CD14-positive monocyte (primary cell): ENCODE measurements at places on chromosomes 11 and 22.

DNA sequence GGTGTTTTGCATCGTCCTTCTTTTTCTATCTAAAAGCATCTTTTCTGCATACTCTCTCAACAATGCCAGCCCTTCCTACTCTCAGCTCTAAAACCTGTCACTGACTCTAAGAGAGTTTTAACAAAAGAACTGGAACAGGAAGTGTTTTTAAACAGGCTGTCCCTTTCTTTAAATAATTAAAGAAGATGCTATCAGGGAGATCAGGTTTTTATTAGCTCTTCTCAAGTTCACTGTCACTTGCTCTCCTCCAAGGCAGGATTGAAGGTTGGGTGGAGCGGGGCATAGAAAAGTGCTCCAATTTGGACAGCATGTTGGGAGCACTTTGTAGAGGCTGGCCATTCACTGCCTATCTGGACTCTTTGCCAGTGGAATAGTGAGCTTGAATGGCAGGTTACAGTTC, 56.4 kb upstream of the BARX2 start:
- DNase-seq, result no peak

- DNase-seq, result no peak
Measured at GRCh38 chr11:116507849-116508695, 264.7 kb downstream of the BUD13 start.

GRCh38 chr11:120188811-120189455, 21.9 kb upstream of the OAF start:
- no peak for DNase-seq

GRCh38 chr11:92226331-92227229, 2.0 kb downstream of the FAT3 start:
- DNase-seq, result no peak

GRCh38 chr11:130580372-130580771, 131.9 kb downstream of the ADAMTS15 start:
- DNase-seq, result no peak

DNA sequence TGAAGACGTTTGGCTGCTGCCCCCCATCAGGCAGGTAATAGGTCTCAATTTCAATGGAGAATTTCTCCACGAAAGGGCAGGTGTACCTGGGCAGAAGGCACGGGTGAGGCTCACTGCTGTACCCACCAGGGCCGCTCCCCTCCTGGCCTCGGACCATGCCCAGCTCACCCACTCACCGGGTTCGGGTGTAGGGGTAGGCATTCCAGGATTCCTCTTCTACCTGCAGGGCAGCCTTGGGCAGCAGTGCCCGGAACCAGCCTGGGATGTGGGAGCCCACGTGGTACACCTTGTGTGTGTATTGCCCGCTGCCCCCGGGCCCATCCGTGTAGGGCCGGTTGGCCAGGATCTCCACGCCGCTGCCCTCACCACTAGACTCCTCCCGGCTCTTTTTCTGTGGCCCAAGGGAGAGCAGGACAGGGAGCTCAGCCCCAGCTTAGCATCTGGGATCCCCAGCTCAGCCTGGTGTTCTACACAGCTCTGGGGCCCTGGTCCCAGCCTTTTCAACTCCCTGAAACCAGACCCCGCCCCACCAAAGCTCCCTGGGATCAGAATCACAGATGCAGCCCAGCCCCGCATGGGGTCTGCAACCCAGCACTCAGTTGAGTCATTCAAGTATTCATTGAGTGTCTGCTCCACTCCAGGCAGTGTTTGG, 2.7 kb downstream of the PITPNM1 start:
- DNase-seq, result no peak

GRCh38 chr11:69411257-69411924, 70.1 kb upstream of the LINC01488 start:
- DNase-seq, result no peak

GRCh38 chr22:49244466-49245420, 582.9 kb downstream of the BRD1 start:
- DNase-seq, result no peak

DNA sequence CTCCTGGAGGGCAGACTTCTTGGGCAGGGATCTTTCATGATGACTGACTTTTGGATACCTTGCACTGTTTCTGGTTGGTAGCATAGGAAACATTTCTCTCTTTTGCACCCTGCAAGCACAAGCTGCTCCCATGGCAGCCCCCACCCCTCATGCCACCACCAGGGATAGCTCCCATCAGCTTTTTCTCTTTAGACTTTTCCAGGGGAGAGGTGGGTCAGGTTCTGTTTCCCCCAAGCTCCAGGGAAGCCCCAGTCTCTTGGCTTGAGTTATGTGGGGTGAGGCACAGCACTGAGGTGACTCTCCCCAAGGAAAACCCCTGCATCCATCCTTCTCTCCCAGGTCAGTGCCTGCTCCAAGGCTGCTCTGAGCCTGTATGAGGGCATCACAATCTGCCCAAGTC, 22.5 kb downstream of the LRRC32 start:
- no peak for DNase-seq

GRCh38 chr11:64032050-64032449, 3.7 kb upstream of the FLRT1 start:
- DNase-seq, result no peak

DNA sequence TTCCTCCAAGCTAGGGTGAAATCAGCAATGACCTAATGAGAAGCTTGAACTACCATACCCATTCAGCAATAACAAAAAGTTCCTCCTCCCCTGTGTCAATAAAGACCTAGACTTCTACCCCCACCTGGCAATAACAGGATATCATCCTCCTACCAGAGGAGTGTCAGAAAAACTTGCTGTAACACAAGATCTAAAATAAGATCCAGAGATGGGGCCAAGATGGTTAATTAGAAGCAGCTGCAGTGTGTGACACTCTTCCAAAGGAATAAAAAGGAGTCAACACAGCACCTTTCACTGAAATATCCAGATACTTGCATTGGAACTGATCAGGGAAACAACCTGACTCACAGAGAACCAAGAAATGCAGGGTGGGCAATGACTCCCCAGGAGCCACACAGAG, 84.4 kb upstream of the ARHGAP42 start:
- no peak for DNase-seq

DNA sequence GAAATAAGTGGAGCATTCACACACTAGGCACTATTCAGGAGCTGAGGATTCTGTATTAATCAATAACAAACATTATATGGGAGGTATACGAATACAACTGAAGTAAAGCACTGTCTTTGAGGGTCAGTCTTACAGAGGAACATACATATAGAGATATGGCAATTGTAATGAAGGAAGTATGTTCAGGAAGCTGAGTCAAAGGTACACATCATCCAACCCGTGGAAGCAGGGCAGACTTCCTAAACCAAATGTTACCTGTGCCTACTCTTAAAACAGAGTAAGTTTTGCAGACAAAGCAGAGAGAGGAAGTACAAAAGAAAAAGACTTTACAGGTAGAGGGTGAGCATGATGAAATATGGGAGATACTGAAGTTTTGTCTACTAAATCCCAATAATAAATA, 481.2 kb upstream of the ARHGAP42 start:
- DNase-seq, result no peak

DNA sequence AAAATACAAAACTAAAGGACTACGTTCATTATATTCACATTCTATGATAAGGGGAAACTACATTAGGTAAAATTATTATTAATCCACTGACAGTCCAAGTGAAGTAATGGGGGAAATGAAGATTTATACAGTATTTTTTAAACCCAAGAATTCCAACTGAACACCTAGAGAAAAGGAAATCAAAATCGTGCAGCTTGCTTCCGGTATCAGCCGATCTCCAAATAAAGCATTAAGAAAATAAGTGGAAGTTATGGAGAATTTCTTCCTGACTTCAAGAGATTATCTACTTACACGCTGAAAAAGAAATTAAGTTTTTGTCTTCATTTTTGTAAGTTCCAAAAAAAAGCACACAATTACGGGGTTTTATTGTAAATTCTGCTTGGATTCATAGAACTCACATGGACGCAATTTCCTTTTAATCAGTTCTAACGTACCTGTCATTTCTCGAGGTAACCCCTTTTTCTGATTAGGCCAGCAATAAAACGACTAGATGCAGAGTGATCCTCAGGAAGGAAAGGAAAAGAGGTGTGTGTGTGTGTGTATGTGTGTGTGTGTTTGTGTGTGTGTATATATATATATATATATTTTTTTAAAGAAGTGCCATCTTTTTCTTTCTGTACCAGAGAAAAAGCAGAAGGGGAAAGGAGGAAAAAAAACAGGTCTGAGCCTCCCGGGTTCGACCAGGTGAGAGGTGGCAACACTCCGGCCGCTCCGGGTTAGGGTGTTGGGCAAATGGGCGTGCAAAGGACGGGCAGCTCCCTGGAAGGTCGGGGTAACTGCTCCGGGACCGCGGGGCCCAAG, 1.1 kb downstream of the ZBTB44 start:
- DNase-seq, result no peak

DNA sequence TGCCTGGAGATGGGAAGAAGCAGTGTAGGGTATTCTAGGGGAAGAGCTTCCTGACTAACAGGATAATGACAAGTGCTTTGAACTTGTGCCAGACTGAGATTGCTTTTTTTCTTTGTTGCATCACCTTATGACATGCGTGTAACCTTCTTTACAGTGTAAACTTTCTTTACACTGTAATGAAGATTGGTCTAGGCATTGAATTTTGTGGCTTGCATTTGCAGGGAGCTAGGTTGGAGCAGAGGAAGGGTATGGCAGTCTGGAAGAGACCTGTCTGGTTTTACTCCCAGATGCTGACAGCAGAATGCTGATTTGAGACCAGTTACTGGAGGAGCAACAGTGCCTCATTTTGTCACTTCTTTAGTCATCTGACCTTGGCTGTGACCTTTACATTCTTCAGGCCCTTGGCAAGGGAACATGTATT, 5.6 kb downstream of the DDB2 start:
- DNase-seq, result no peak

- DNase-seq, result no peak
Measured at GRCh38 chr11:44178381-44178780, 82.9 kb downstream of the EXT2 start.

DNA sequence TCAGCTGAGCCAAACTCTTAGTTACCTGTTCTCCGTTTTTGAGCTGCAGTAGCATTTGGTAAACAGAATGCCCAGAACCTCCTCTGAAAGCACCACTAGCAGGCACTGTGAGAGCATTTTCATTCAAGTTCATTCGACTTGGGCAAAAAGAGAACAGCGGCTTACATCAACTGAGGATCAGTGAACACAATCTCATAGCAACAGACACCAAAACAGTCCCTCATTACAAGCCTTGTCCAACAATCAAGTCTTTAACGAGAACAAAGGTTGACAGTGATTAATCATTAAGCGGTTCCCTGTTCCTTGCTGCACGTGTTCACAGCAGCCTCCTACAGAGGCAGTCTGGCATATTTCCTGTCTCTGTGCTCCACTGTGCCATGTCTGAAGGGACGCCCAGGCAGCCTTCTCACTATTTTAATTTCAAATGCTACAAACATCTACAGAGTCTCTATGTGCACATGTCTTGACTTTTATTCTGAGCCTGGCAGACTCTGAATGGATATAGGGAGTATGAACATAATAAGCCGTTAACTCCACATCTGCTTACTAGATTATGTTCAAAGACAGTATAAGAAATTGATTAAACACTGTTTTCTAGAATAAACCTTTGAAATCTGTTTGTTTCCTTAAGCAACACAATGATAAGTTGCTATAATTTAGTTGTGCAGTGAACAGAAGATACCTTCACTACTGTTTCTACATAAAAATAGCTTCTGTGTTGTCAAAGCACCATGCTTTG, 88.3 kb upstream of the MTMR2 start:
- DNase-seq, result peak; percentile 35

DNA sequence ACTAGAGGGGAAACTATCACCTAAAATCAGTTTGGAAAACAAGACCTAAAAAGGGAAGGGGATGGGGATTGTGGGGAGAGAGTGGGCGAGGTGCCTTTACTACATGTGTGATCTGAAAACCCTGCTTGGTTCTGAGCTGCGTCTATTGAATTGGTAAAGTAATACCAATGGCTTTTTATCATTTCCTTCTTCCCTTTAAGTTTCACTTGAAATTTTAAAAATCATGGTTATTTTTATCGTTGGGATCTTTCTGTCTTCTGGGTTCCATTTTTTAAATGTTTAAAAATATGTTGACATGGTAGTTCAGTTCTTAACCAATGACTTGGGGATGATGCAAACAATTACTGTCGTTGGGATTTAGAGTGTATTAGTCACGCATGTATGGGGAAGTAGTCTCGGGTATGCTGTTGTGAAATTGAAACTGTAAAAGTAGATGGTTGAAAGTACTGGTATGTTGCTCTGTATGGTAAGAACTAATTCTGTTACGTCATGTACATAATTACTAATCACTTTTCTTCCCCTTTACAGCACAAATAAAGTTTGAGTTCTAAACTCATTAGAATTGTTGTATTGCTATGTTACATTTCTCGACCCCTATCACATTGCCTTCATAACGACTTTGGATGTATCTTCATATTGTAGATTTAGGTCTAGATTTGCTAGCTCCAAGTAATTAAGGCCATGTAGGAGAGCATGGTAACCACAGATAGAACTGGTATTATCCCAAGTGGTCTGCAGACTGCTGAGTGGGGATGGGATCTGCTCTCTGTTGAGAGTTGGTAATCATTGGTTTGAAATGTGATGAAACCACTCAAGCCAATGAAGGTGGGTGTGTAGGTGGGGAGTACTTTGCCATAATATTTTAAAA, 3.6 kb downstream of the NEAT1 start:
- peak; percentile 98 for DNase-seq

GRCh38 chr11:117862753-117863152, 13.7 kb downstream of the FXYD6 start:
- no peak for DNase-seq

GRCh38 chr11:132052904-132053303, 682.5 kb downstream of the NTM start:
- no peak for DNase-seq

GRCh38 chr11:78112582-78113275, 26.7 kb downstream of the ALG8 start:
- no peak for DNase-seq

DNA sequence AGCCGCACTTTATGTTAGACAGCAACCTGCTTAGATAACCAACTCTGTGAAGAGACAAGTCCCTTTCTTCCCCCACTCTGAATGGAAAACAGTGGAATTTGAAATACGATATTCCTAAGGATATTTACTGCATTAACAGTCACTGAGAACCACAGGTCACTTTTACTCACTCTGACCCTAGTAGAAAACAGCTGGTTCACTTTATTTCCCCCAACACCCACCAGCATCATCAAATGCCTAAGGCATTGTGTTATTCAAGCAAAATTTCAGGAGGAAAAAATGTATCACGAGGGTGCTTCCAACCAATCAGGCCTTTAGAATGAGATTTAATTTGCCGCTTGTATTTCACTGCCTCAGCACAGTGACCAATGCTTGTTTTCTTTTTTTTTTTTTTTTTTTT, 1134.1 kb upstream of the CCDC90B start:
- no peak for DNase-seq

DNA sequence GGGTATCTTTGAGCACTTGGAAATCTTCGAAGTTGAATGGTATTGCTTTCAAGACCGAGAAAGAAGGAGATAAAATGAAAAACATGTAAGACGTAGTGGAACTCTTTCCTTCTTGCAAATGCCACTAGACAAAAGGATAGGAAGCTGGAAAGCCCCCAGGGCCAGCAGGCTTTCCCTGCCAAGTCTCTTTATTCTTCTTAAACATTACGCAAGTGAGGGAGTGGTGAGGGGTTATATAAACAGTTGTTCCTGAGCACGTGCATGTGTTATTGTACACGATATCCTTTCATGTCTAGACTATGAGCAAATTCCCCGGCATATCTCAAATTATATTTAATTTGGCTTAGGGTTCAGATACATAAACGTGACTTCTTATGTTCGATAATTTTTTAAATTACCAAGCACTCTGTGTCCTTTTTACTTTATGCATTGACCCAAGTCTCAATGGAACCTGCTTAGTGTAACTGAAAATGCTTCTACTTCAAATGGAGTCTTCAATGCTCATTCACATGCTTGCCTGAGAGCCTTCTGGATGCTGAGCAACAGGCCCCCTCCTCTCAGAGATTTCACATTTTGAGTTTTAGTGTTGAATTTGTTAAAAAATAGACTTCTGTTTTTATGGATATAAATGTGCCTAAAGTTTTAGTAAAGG, 59.0 kb downstream of the PPP2R1B start:
- DNase-seq, result no peak
